Aorta (tissue), 5 donors: ENCODE measurements at places on chromosomes 1 and 21. TPM values are rescaled to one million over a fixed set of nuclear protein-coding genes. Genes with fewer than 3 reads are reported as not detected.

CSF3R gene
- 5.8 TPM for polyA plus RNA-seq

KRTAP26-1 gene
- not detected for polyA plus RNA-seq

CFAP57 gene
- polyA plus RNA-seq = 1.3 TPM

PPM1J gene
- 7.1 TPM for polyA plus RNA-seq

CHRNB2 gene
- polyA plus RNA-seq = not detected

C1orf174 gene
- polyA plus RNA-seq = 15.6 TPM

IL20 gene
- polyA plus RNA-seq = not detected

LCA5L gene
- polyA plus RNA-seq = 2.6 TPM

GNG5 gene
- 156 TPM for polyA plus RNA-seq

PLA2G2F gene
- polyA plus RNA-seq = 0.13 TPM

TMED5 gene
- polyA plus RNA-seq = 28.9 TPM

MLLT11 gene
- polyA plus RNA-seq = 6.9 TPM

SFN gene
- polyA plus RNA-seq = 18.3 TPM

PBX1 gene
- polyA plus RNA-seq = 18.2 TPM

CASQ2 gene
- 9.0 TPM for polyA plus RNA-seq

CTH gene
- polyA plus RNA-seq = 2.0 TPM

ANGPTL3 gene
- polyA plus RNA-seq = 0.13 TPM

GJB3 gene
- 1.0 TPM for polyA plus RNA-seq

CD101 gene
- polyA plus RNA-seq = 2.4 TPM

SPRR5 gene
- not detected for polyA plus RNA-seq

ALX3 gene
- not detected for polyA plus RNA-seq

SLC6A17 gene
- polyA plus RNA-seq = 0.18 TPM

SMYD3 gene
- 6.0 TPM for polyA plus RNA-seq

OR2G2 gene
- polyA plus RNA-seq = not detected

MPL gene
- 0.20 TPM for polyA plus RNA-seq
